GM18507 (cell line): ENCODE measurements at places on chromosomes 5 and 9.

DNA sequence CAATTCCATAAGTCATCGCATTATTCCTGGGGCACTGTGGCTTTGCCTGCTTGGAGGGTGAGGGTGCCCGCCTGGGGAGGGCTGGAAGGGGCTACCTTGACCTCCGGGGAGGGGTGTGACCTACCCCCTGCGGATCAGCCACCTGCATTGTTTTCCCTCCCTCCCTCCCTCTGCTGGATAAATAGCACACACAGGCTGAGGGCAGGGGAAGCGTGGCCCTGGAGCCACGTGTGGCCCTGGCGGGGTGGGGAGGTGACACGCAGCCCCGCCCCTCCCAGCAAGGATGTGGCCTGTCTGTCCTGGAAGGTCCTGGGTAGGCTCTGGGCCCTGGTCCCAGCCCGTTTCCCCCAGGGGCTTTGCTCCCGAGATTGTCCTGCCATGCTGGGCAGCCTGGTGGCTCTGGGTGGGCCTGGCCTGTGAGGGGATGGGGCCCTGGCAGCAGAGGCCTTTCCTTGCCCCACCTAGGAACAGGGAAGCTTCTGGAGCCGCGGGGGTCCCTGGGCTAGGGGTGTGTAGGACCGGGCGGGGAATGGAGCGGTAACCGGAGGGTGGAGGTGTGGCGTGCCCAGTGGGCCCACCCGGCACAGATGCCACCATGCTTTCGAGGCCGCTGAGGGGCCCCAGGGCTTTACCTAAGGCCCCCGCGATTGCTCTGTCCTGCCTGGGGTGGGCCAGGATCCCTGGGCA is 33.4 kb downstream of the RXRA start:
- DNase-seq, result no peak

DNA sequence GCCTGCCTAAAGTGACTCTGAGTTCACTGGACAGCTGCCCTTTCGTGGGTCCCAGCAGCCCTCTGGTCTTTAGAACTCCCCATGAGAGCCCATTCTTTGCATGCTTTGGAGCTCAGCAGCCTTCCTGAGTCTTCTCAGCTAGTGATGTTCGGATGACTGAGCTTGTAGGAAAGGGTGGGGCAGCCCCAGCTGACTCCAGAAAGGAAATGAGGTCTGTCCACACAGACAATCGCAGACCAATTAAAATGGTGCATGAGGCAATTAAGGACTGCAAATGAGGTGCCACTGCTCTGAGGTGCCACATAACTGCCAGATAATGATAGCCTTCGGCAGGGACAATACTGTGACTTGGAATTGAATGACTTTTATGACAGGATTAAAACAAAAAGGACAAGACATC is 25.4 kb upstream of the TOMM5 start:
- no peak for DNase-seq

- no peak for DNase-seq
These were observed 4.9 kb upstream of the F2R start for GRCh38 chr5:76710991-76711390.

GRCh38 chr5:115501464-115502210 is 42.9 kb downstream of the FEM1C start:
- DNase-seq, result no peak

- no peak for DNase-seq
These were observed 462.5 kb upstream of the TYRP1 start for GRCh38 chr9:12230708-12231107.

GRCh38 chr5:35736280-35736679 is 118.6 kb downstream of the SPEF2 start:
- no peak for DNase-seq

- DNase-seq, result no peak
These were observed 24.0 kb upstream of the OCLN start for GRCh38 chr5:69468631-69469030.

DNA sequence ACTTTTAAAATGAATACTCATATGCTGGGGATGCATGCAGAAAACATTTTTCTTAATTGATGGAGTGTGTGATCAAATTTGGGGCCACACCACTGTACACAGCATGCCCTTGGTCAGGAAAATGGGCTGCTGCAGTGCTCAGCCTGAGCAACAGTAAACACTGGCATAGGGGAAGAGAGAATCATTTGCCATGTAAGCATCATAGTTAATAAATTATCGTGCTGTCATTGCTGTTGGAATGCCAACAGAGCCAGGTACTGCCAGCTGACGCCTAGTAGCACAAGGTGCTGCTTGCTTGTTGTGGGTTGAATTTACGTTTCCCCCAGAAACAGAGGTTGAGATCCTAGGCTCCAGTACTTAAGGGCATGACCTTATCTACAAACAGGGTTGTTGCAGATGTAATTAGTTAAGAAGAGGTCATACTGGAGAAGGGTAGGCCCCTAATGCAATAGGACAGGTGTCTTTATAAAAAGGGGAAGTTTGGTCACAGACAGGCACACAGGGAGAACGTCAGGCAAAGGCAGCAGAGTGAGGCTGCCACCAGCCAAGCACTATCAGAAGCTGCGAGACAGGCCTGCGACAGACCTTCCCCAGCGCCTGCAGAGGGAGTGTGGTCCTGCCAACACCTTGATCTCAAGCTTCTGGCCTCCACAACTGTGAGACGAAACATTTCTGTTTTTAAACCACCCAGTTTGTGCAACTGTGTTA is 25.3 kb downstream of the DAP start:
- no peak for DNase-seq

- no peak for DNase-seq
These were observed 425.6 kb upstream of the PTPRD start for GRCh38 chr9:11038366-11038765.

DNA sequence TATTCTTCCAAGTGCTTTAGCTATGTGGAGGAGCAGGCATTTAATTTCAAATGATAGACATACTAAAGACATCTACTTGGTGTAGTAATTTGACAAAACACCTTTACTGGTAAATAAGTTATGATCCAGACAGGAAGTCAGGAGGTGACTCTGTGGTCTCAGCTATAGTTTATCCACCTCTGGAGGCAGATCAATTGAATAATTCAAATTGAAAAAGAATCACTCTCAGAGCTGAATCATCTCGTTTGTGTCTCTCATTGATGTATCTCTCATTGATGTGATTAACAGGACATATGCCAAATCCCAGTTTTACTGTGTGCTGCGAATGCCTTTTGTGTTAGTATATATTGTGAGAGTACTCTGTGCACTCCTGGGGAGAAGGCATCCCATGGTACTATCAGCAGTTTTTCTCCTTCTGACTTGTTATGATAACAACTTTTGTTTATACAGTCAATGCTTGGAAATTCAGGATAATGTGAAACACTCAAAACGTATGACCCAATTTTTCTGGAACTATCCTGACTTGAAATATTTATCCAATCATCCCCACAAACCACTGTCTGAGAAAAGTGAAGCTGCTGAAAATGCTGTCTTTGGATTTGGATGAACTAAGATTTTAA is 48.5 kb upstream of the DAB2 start:
- no peak for DNase-seq

- DNase-seq, result no peak
These were observed 17.8 kb downstream of the BRD3 start for GRCh38 chr9:134049772-134050588.

DNA sequence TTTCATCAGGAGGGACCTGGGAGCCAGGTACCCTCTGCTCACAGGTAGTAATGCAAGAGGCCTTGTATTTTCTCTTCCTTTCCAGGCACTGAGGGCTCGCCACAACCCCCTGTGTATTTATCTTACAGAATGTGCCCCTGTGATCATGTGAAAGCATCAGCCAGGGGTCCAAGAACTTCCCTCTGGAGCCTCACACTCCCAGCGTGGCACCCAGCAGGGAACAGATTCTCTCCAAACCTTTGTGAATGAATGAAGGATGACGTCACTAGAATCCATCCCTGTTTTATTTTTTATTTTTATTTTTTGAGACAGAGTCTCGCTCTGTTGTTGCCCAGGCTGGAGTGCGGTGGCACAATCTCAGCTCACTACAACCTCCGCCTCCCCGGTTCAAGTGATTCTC is 107.3 kb upstream of the IER5L start:
- DNase-seq, result no peak

DNA sequence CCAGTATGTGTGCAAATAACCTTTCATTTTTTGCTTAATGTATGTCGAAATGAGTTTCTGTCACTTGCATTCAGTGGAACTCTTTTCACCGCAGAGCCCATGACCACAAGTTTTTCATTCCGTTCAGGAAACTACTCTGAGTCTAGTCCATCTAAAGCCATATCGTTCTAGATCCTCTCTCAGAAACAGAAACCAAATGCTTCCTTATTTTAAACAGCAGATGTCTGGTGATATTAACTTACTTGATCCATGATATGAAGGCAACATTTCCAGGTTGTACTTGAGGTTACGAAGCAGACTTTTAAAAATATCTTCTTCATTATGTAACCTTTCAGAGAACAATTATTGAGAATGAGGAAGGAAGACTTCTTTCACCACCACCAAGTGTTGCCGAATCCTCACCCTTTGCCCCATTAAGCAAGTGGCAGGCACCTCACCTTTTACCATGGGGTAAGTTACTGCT is 72.4 kb upstream of the GNAQ start:
- DNase-seq, result no peak

DNA sequence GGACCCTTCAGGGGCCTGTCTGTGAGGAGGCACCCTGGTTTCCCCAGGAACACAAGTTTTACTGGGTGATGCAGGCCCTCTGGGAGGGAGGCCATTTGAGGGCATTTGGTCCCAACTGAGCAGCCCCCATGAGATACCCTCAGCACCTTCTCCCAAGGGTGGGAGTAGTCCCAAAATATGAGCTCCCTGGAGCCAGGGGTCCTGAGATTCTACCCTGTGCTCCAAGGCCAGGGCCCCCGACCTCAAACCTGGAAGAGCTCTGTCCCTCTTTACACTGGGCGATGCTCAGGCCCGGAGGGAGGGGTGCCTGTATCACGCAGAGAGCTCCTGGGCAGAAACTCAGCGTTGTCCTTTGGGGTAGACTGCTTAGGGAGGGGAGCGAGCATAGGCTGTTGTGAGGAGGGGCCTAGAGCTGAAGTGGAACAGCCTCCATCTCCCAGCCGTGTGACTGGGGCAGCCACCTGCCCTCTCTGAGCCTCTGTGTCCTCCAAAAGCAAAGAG is 64.0 kb upstream of the SYNPO start:
- DNase-seq, result no peak

- no peak for DNase-seq
These were observed 55.8 kb downstream of the PTTG1 start for GRCh38 chr5:160477266-160477970.
